ENCODE measurements at places on chromosomes 2 and 18. TPM values are rescaled to one million over a fixed set of nuclear protein-coding genes. Genes with fewer than 3 reads are reported as not detected.

GRCh38 chr2:162025121-162025911 lies 48.7 kb downstream of the DPP4 start:
- H3K4me1 ChIP-seq: peaks cover 6% of the 10 kb centered on the region
- H3K4me3 ChIP-seq: no peak overlapping the region
- H3K27ac ChIP-seq: no peak overlapping the region
- H3K27me3 ChIP-seq: no peaks in the 10 kb centered on the region
- no peak for DNase-seq
- H3K36me3 ChIP-seq: no peaks in the 10 kb centered on the region

- H3K27ac ChIP-seq: no peak overlapping the region
- no peaks in the 10 kb centered on the region for H3K27me3 ChIP-seq
- H3K4me1 ChIP-seq: no peaks in the 10 kb centered on the region
Measured at GRCh38 chr2:145305889-145306288, 786.0 kb upstream of the ZEB2 start.

DNA sequence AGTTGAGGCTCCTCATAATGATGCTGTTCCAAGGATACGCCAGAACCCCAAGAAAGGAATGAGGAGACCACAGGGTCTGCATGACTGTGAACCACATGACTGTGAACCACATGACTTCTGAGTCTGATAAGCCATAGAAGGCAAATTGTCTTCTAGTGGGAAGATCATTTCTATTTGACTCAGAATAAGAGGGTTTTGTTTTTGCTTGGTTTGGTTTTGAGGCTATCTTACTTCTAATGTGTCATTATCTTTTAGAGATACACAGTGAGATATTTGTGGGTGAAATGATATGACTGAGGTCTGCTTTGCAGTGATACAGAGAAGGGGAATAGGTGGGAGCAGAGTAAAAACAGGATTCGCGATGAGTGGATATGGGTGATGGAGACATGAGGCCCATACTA lies 28.9 kb upstream of the BCL2L11 start:
- H3K4me1 ChIP-seq: no peaks in the 10 kb centered on the region
- DNase-seq: no peak
- no peak overlapping the region for H3K4me3 ChIP-seq
- no peak overlapping the region for H3K27ac ChIP-seq
- H3K27me3 ChIP-seq: no peaks in the 10 kb centered on the region

DNA sequence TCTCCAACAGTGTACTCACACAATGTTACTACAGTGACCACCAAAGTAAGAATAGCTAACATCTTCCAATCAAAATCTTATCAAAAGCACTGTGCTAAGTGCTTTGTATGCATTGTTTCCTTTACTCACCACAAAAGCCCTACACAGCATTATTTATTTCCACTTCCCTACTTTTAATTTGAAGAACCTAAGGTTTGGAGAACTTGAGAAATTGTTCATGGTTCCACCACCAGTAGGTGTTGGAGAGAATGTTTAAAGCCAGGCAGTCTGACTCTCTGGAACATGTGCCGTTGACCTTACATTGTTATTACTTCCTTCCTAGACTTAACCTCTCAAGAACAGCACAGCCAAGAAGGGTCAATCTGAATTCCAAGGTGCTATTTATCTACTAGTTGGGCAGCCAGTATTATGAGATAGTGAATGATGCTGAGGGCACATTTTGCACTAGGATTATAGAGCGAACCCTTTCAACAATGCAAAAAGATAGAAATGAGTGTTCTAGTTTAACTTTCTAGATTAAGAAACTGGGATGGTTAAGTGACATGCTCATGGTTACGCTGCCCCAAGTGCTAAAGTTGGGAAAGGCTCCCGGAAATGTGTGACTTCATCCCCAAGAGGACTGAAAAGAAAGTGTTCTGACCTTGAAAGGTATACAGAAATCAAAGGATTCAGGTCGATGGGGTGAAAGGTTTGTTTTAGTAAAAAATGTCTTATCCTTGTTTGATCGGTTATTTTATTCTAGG lies 55.2 kb upstream of the FAM136A start:
- H3K4me3 ChIP-seq: no peak overlapping the region
- H3K27me3 ChIP-seq: no peaks in the 10 kb centered on the region
- H3K27ac ChIP-seq: no peak overlapping the region
- H3K36me3 ChIP-seq: no peaks in the 10 kb centered on the region
- no peaks in the 10 kb centered on the region for H3K4me1 ChIP-seq

DNA sequence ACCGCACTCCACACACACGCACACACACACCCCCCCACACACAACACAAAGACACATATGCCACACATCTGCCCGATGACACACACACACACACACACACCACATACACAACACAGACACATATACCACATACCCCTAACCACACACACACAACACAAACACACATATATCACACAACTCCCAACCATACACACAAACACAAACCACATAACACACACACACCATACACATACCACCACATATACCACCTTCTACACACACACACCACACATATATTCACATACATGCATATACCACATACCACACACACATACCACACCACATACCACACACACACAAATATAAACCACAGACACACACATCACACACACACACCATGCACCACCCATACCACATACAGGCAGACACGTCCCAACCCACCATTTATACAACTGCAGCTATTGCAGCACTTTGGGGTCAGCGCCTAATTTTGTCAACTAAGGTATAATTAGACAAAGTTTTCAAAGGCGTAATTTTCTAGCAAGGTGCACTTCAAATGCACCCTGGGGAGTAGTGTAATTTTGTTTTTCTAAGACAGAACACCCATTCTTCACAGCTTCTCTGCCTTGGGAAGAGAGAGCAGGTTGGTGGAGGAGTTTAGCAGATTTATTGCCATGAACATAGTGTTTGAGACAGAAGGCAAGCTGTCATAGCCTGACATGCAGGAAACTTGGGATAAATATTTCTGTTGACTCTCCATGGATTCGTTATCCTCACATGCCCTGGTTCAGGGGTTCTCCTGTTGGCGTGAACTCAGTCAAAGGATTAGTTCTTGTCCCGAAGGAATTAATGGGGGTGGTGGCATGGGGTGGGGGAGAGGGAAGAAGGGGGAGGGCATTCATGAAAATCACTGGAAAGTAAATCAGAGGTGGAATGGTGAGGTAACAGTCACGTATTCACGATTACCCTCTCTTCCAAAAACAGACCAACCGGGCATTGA lies 416.1 kb downstream of the LPIN1 start:
- no peaks in the 10 kb centered on the region for H3K36me3 ChIP-seq
- no peaks in the 10 kb centered on the region for H3K4me1 ChIP-seq
- H3K27me3 ChIP-seq: no peaks in the 10 kb centered on the region
- DNase-seq: no peak
- no peak overlapping the region for H3K4me3 ChIP-seq

GRCh38 chr2:98775146-98775986 lies 44.4 kb upstream of the MGAT4A start:
- no peak overlapping the region for H3K27ac ChIP-seq
- H3K27me3 ChIP-seq: no peaks in the 10 kb centered on the region
- H3K4me3 ChIP-seq: no peak overlapping the region
- no peak for DNase-seq
- H3K4me1 ChIP-seq: peaks cover 5% of the 10 kb centered on the region
- H3K36me3 ChIP-seq: no peaks in the 10 kb centered on the region

DNA sequence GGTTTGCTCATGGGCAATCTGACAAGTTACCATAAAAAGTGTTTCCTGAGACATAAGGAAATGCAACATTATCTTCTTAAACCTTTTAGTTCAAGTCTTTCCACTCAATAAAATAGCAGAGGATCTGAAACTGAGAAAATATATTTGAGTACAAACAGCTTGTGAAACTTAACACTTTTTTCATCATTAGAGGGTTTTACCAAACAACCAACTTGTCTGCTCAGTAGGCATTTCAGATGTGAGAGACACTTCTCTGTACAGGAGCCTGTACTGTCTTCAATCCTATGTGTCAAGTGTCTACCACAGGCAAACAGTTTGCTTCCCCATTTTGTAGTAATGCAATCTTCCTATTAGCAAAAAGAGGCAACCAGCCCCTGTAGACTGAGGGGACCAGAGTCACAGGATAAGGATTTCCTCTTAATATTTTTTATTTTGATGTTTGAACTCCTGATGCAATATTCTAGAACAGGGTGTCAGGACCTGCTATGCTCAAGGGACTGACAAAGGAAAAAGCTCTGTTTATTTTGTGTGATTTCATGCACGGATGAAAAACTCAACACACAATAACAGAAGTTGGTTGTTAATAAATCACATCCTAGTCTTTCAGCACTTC lies 159.1 kb upstream of the LHCGR start:
- DNase-seq: no peak
- no peak overlapping the region for H3K4me3 ChIP-seq
- no peaks in the 10 kb centered on the region for H3K27me3 ChIP-seq

DNA sequence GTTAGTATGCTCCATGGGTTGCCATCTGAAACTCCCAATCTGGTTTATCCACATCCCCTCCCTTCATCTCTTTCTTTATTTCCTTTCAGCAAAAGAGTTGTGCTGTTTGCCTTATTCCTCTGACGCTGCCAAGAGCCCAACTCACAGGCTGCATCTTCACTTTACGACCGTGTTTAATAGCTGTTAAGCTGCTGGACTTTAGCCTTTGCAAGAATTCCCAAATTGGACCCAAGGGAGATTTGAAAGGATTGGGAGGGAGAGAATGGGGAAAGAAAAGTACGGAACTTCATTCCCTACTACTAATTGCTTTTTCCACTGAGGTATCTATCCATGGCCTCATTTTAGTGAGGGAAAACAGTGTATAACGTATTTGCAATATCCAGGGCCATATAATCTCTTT lies 263.4 kb upstream of the MEIS1 start:
- no peak overlapping the region for H3K27ac ChIP-seq
- no peaks in the 10 kb centered on the region for H3K4me1 ChIP-seq
- no peak overlapping the region for H3K4me3 ChIP-seq
- H3K36me3 ChIP-seq: no peaks in the 10 kb centered on the region

DNA sequence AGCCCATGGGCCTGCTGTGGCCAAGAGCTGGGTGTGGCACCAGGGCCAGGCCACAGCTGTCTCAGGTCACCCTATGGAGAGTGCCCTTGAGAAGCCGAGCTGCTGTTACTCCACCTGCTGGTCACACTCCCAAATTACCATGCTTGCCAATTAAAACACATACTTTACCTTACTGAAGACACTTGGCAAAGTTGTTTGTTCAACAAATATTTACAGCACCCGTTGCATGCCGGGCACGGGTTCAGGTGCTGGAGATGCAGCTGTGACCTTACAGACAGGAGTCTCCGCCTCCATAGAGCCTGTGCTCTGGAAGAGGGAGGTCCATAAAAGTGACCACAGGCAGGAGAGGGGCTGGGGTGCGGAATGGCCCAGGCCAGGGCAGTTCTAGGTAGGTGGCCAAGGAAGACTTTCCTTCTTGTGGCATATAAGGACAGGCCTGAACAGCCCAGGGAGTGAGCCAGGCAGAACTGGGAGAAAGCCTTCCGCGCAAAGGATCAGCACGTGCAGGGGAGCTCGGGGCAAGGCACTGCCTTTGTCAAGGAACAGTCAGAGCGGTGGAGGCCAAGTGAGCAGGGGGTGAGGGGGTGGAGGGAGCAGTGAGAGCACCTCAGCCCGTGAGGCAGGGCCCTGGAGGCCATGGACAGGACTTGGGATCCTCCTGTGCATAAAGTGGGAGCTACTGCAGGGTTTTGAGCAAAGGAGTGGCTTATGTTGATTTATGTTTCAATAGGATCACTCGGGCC lies 23.6 kb upstream of the RBM44 start:
- peak overlapping the region; percentile 63 for H3K27ac ChIP-seq
- no peak overlapping the region for H3K4me3 ChIP-seq
- H3K4me1 ChIP-seq: no peaks in the 10 kb centered on the region

GRCh38 chr2:165274698-165275097 lies 35.5 kb downstream of the SCN2A start:
- no peak overlapping the region for H3K4me3 ChIP-seq
- no peaks in the 10 kb centered on the region for H3K4me1 ChIP-seq
- no peak overlapping the region for H3K27ac ChIP-seq
- DNase-seq: no peak
- no peaks in the 10 kb centered on the region for H3K27me3 ChIP-seq

DNA sequence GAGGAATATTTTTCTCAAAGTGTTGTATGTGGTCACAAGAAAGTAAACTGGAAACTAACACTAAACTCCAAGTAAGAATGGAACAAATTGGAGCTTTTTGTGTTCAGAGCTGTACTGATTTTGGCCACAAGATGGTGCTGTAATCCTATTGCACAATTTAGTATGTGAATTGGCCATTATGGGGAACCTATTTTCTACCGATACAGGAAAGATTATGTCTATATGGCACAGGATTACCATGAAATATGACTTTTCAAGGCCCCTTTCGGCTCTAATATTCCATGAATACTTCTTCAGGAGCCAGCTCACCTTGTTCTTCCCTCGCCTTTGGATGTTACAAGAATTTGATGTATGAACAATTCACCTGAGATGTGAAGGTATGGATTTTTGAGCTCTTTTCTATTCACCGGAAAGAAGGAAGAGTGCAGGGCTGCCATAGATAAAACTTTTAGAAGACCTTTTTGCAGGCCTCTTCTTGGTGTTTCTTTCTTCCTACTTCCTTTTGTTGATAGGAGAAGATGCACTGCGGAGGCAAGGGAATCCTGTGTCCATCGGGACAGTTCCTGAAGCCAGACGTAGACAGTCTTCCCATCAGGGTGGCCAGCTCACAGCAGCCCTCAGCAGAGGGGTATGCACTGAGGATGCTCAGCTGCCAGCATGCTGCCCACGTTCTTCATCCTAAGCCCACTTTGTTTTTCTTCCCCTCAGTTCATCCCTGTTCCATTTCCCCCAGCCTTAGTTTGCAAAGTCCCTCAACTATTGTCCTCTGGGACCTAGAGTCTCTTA lies 13.3 kb downstream of the MRPL44 start:
- H3K27ac ChIP-seq: no peak overlapping the region
- H3K4me1 ChIP-seq: no peaks in the 10 kb centered on the region
- peaks cover 24% of the 10 kb centered on the region for H3K36me3 ChIP-seq
- H3K4me3 ChIP-seq: no peak overlapping the region
- DNase-seq: peak; percentile 79

DNA sequence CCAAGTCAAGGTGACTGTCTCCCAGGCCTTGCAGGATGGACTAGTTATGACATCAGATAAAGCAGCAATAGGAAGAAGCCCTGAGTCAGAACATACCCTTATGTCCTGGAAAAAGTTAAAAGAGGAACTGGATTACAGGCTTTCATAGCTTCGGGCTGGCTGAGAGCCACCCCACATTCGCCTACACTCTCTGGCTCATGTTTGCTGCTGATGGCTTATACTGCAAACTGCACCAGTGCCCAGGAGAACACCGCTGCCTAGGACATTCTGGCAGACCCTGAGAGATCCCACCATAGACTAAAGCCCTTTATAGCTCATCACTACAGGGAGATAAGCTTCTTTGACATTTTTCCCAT lies 20.3 kb downstream of the SLC8A1 start:
- H3K4me3 ChIP-seq: no peak overlapping the region
- H3K36me3 ChIP-seq: no peaks in the 10 kb centered on the region
- no peaks in the 10 kb centered on the region for H3K27me3 ChIP-seq
- DNase-seq: no peak
- no peak overlapping the region for H3K27ac ChIP-seq

GRCh38 chr2:40400336-40400953 lies 51.4 kb downstream of the SLC8A1 start:
- H3K27ac ChIP-seq: peak overlapping the region; percentile 51
- H3K4me3 ChIP-seq: no peak overlapping the region
- peaks cover 7% of the 10 kb centered on the region for H3K4me1 ChIP-seq
- no peaks in the 10 kb centered on the region for H3K36me3 ChIP-seq
- H3K27me3 ChIP-seq: no peaks in the 10 kb centered on the region
- DNase-seq: peak; percentile 10

The UGT1A4 gene
- not detected for total RNA-seq

The ANKRD30BL gene
- total RNA-seq: 0.62 TPM

The FZD7 gene
- total RNA-seq: 404 TPM

The ACTG2 gene
- 8.8 TPM for total RNA-seq

The COL4A4 gene
- 3.1 TPM for total RNA-seq
